NCI-H1694 treated with DMSO at 0.1 percent for 48 hours (cell line): ENCODE measurements at places on chromosomes 1 and 21.

DNA sequence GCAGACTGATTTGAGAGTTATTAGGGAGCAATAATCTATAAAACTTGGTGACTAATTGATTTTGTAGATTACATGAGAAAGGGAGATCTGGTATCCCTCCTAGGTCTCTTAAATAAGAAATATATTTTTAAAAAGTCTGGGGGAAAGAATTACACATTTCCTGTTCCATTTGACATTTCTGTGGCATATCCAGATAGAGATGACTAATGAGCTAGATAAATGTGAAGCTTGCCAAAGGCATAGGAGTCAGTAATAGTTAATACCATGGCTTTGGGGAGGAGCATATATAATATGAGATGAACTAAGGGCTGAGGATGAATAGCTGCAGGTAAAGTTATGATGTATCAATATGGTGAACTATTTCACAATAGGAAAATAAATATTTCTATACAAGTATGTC is 663.7 kb downstream of the PTPRC start:
- DNase-seq: no peak

- no peak for DNase-seq
These were observed 570.6 kb downstream of the DPYD start for GRCh38 chr1:97350241-97350640.

- no peak for DNase-seq
These were observed 98.0 kb downstream of the ETS2 start for GRCh38 chr21:38903690-38904139.

- no peak for DNase-seq
These were observed 39.4 kb downstream of the ATP2B4 start for GRCh38 chr1:203665993-203666392.

DNA sequence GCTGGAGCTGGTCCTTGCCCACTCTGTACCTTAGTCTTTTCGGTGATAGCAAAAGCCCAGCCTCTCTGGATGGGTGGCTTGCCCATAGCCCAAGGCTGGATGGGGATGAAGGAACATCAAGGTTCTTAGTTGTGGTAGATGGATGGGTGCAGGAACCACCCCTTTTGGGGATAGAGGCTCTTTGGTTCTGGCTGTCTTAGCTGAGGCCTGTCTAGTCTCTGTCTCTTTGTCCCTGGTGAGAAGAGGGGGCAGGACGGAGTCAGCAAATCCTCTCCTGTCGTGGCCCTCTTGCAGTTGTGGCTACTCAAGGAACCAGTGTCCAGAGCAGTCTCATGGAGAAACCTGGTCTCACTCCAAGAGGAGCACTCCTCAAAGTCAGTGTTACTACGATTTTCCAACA is 8.5 kb downstream of the VANGL2 start:
- no peak for DNase-seq

GRCh38 chr1:208060215-208060869 is 149.4 kb upstream of the CD34 start:
- no peak for DNase-seq

GRCh38 chr1:208113011-208113410 is 131.2 kb downstream of the PLXNA2 start:
- no peak for DNase-seq

DNA sequence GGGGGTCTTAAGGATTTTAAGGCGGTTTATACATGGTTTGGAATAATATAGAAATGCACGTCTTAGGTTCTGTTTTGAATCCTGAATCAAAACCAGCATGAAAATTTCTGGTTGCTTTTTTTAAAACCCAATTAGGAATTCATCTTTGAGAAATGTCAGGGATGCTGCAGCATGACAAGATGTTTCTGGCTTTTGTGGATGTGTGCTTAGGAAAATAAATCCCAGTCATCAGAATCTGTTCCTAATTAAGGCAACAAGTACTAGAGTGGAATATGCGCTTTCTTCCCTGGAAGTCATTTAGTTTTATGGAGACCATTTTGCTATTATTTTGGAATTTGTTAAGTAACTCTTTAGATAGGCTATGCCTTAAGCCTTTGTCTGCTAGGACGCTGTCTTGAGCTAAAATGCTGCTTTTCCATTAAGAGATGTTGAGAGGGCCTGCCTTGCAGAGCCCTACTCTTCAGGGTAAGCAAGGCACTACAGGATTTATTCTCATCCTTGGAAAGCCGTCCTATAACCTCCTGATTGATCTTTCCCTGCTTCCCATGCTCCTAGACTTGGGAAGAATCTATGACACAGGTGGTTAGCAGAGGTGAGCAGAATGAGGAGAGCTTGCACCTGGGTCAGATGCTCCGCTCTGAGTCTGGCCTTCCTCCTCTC is 332.8 kb downstream of the DISC1 start:
- no peak for DNase-seq

- DNase-seq: no peak
These were observed 28.2 kb downstream of the CNN3 start for GRCh38 chr1:94898491-94899385.
